ENCODE measurements at places on chromosomes 12 and 14. TPM values are rescaled to one million over a fixed set of nuclear protein-coding genes. Genes with fewer than 3 reads are reported as not detected.

The CIDEB gene
- total RNA-seq, result 9.4 TPM

The NAB2 gene
- total RNA-seq, result 32.5 TPM

DNA sequence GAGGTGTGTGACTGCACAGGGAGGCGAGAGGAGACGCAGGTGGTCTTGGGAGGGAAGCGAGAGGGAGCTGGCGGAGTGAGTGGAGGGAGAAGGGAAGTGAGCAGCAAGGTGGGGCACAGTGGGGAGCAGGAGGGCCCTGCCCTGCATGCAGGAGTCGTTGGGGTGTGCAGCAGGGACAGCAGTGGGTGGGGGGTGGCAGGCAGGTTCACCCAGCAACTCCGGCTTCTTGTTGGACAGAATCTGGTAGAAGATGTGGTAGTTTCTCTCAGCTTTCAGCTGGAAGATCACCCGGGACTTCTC, 5.0 kb downstream of the MYH6 start:
- H3K4me1 ChIP-seq, result no peaks in the 10 kb centered on the region
- H3K27ac ChIP-seq, result no peak overlapping the region

DNA sequence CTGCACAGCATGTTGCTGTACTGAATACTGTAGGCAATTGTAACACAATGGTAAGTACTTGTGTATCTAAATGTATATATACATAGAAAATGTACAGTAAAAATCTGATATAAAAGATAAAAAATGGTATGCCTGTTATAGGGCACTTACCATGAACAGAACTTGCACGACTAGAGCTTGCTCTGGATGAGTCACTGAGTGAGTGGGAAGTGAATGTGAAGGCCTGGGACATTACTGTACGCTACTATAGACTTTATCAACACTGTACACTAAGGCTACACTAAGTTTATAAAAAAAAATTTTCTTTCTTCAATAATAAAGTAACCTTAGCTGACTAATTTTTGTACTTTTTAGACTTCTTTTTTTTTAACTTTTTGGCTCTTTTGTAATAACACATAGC, 24.2 kb upstream of the NEDD1 start:
- H3K4me1 ChIP-seq, result no peaks in the 10 kb centered on the region
- no peaks in the 10 kb centered on the region for H3K36me3 ChIP-seq
- H3K27me3 ChIP-seq, result no peaks in the 10 kb centered on the region
- no peak overlapping the region for H3K4me3 ChIP-seq
- H3K27ac ChIP-seq, result no peak overlapping the region

The TAPBPL gene
- total RNA-seq, result 37.3 TPM

The LMO3 gene
- total RNA-seq, result 372 TPM

The SELPLG gene
- total RNA-seq, result 71.4 TPM

GRCh38 chr12:116448165-116448739, 110.9 kb upstream of the MAP1LC3B2 start:
- H3K4me3 ChIP-seq, result no peak overlapping the region
- H3K27me3 ChIP-seq, result no peaks in the 10 kb centered on the region
- no peaks in the 10 kb centered on the region for H3K36me3 ChIP-seq
- no peak overlapping the region for H3K27ac ChIP-seq
- no peak for DNase-seq

The PDE3A gene
- total RNA-seq, result 10.0 TPM

GRCh38 chr14:80260645-80261044, 49.3 kb upstream of the DIO2 start:
- no peaks in the 10 kb centered on the region for H3K4me1 ChIP-seq
- DNase-seq, result no peak
- H3K27ac ChIP-seq, result no peak overlapping the region
- H3K27me3 ChIP-seq, result no peaks in the 10 kb centered on the region
- H3K4me3 ChIP-seq, result no peak overlapping the region

The KRT74 gene
- not detected for total RNA-seq

GRCh38 chr12:85866986-85867776, 6.9 kb upstream of the NTS start:
- no peaks in the 10 kb centered on the region for H3K36me3 ChIP-seq
- no peak overlapping the region for H3K4me3 ChIP-seq
- no peaks in the 10 kb centered on the region for H3K27me3 ChIP-seq
- no peak for DNase-seq

DNA sequence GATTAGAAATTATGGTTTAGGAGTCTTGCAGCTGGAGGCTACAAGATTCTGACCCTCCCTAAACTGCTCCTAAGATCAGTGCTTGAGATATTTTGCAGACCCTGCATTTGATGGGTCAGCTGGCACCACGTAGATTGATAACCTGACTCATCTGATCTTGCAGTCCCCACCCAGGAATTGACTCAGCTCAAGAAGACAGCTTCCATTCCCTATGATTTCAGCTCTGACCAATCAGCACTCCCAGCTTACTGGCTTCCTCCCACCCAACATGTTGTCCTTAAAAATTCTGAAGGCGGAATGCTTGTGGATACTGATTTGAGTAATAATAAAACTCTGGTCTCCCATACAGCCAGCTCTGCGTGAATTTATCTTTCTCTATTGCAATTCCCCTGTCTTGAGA, 23.2 kb upstream of the MTHFD1 start:
- no peak overlapping the region for H3K4me3 ChIP-seq
- no peaks in the 10 kb centered on the region for H3K27me3 ChIP-seq
- H3K27ac ChIP-seq, result no peak overlapping the region
- DNase-seq, result no peak
- H3K36me3 ChIP-seq, result no peaks in the 10 kb centered on the region

- no peak for DNase-seq
- peak overlapping the region; percentile 34 for H3K27ac ChIP-seq
- no peaks in the 10 kb centered on the region for H3K27me3 ChIP-seq
- peaks cover 23% of the 10 kb centered on the region for H3K4me1 ChIP-seq
Observed at GRCh38 chr14:105329411-105330150, 15.0 kb downstream of the PACS2 start.
